CD4-positive, alpha-beta T cell treated with Interleukin-1 beta for 1 hour (primary cell): ENCODE measurements at places on chromosomes 2 and 18.

GRCh38 chr2:182666674-182667314 is 49.3 kb upstream of the DNAJC10 start:
- DNase-seq = peak; percentile 45

DNA sequence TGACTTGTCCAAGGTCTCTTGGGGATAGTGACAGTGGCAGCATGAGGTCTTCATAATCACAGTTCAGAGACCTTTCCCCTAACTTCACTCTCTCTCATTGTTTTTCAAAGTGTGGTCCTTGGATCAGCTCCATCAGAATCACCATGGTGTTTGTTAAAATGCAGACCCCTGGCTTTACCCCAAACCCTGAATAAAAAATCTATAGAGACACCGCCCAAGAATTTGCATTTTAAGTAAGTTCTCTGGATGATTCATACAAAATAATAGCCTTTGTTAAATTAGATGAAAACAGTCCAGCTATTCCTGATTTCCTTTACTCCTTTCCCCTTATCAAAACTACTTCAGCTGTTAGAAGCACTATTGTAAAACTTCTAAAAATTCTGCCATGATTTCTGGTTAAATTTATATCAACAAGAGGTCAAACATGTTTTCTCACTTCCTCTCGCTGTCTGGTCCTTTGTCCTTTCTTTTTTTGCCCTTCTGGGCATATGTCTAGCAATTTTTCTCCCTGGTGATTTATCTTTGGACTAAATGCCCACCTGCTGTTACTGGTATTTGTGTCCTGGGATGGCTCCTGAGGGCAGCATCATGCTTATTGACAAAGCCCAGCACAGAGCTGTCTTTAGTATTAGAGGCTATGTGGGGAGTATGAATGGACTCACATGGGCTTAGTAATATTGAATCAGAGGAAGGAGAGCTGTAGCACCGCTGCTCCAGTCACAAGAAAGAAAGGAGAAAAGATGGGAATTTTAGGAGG is 63.4 kb downstream of the LHCGR start:
- no peak for DNase-seq

GRCh38 chr2:146776596-146776995 is 1068.2 kb upstream of the ACVR2A start:
- DNase-seq = no peak

- no peak for DNase-seq
Measured at GRCh38 chr18:5091741-5092140, 105.3 kb downstream of the AKAIN1 start.

DNA sequence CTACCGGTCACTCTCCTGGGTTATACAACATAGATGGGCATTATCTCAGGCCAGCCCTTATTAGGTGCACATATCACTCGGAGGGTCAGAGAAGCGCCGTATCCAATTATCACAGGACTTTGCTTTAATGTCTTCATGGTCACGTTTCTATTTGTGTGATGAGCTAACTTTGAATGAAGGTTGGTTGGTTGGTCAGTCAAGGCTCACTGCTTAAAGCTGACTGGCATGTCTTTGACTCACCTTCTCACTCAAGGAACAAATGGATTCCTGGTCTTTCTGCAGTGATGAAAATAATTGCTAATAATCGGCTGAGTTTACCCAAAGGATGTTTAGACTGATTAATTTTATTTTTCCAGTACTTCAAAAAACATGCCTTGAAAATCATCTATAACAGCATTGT is 39.7 kb downstream of the COLEC12 start:
- no peak for DNase-seq

DNA sequence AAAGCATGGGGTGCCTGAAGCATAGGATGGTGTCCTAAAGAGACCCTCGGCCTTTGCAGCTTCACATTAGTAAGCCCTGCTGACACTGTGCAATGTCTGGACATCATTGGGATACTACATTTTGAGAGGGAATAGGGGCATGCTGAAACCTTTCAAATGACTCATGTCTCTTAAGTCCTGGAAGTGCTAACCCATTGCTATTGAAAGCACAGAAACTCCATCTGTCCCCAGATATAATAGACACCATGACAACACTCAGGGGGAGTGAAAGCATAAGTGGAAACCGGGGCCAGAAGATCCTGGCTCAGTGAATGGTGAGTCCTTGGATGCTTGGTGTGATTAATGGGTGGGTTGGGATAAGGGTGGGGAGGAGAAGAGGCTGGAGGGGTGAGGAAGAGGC is 595.5 kb upstream of the ID2 start:
- DNase-seq = no peak

DNA sequence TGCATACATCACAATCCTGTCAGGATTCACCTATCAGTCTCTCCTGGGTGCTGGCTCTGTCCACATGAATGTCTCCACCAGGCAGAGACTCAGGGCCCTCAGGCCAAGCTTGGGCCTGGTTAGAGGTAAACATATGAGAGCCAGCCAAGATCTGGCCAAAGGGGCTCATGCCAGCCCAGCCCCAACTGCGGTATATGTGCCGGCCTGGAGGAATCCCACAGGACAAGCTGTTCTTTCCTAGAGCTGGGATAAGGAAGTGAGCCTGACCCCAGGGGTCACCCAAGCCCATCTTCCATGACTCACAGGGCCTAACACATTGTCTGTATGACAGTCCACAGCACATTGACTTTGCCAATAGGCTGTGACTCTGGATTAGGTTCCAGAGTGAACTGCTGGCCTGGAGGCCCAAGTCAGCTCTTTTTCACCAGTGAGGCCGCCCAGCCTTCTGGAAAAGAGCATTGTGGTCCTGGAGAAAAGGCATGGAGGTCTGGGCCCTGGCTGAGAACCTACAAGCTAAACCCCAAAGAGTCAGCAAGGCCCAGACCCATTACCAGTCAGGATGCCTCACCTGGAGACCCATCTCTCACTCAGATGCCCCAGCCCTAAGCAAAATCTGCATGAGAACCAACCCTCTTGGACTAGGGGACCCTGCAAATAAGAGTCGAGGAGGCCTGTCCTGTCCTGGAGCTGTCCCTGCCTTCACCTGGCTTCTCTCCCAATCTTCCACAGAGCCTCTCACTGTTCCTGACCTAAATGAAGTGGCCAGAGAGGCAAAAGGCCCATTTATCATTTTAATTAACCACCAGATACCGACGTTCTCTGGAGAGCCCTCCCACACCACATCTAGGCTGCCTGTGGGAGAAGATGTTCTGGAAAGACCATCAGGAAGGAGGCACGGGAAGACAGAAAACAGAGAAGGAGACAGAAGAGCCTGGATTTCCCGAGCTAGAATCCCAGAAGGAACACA is 120.9 kb upstream of the PKDCC start:
- DNase-seq = no peak

DNA sequence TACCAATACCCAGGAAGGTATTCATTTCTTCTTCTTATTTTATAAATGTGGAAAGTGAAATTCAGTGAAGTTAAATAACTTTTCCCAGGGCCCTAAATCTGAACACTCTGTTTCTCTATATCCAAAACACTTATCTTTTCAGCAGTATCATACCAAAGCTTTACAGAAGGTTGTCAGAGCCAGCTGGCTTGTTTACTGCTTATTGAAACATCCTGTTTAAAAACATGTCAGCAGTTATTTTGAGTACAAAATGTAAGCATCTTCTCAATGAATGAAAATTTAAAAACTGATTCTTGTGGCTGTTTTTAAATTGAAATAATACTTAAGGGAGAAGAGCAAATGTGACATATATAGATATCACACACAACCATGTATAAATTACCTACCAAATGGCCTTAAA is 11.3 kb upstream of the CDH19 start:
- no peak for DNase-seq

- no peak for DNase-seq
Measured at GRCh38 chr2:79025421-79025820, at the start of gene REG3G. Gene REG3G (plus strand): TSS chr2:79025702. CDS start chr2:79026094, 392 bp downstream.

- DNase-seq = no peak
Measured at GRCh38 chr2:127162261-127163089, 55.5 kb upstream of the BIN1 start.

GRCh38 chr2:43995733-43996533 is at the start of gene LRPPRC:
Gene LRPPRC (minus strand): TSS chr2:43995989. CDS start chr2:43995947, 42 bp downstream.
- peak; percentile 92 for DNase-seq

GRCh38 chr2:34901739-34902138 is 1302.6 kb upstream of the FAM98A start:
- no peak for DNase-seq

DNA sequence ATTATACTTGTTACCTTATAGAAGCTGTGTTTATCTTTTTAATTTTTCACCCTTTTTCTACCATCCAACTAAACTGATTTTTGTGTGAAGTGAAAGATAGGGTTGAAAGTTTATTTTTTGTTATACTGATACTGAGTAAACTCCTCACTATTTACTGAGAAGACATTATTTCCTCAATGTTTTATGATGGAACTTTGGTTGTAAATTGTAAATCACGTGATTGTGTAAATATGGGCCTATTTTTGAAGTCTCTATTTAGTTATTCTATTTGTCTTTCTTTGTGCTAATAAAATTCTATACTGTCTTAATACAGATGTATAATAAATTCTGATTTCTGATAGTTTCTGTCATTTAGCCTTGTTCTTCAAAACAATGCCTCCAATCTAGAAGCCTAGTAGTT is 697.2 kb upstream of the SLC8A1 start:
- DNase-seq = no peak

DNA sequence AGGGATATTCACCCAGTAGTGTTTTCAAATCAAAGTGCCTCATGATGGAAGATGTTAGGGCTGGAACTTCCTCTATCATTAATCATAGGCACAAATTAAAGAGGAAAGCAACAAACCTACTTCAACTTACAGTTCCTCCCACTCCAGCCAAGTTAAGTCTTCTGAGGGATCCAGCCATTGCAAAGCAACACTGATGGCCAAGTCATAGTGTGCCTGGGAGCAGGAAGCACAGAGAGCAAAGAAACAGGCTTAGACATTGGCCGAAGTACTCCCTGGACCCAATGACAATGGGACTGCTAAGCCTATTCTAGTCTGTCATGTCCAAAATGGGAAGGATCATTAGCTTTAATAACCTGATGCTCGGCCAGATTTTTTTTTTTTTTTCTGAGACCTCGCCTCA is 7.0 kb downstream of the C2orf80 start:
- DNase-seq = no peak

DNA sequence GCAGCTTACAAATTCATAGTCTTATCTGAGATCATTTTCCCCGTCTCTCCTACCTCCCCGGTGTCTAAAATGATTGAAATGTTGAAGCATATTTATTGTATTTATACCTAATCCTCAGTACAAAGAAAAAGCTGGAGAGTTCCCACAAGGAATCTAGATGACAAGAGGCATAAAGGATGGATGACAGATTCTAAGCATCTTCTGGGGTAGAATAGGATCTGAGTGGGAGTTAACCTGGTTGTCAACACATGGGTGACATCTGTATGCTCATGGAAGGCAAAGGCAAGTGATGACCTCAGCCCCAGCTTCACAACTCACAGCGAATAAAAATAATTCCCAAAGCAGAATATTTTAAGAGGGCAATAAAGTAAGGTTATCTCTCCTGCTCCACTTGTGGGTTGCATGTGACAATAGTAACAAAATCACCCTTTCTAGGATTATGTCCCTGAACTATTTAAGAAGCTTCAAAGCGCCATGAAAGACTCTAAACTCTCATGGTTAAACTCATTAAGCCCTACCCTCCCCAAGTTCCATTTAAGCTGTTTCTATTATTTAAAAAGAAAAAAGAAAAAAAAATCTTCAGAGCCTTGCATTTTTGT is 32.2 kb downstream of the SGPP2 start:
- DNase-seq = no peak

DNA sequence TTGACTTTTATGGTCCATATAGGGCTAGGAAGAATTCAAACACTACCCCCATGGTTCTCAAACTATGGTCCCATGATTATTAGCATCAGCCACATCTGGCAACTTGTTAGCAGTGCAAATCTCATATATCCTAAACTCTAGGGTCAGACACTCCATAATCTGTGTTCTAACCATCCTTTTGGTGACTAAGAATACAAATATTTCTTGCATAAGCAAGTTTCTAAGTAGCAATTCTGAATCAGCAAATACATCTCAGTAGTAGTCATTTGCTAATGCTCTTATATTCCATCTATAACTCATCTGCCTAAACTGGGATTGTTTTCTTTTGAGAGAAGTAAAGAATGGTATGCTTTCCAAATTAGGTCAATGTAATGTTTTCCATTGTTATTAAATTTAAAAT is 447.3 kb downstream of the TMX3 start:
- DNase-seq = no peak

- no peak for DNase-seq
Measured at GRCh38 chr18:23805898-23806297, 116.6 kb downstream of the LAMA3 start.
